Stimulated activated CD4-positive, alpha-beta T cell treated with anti-CD3 and anti-CD28 coated beads, TNF-alpha, amount 100 ng/mL, for 4 hours (primary cell): ENCODE measurements at places on chromosomes 5 and 9.

- DNase-seq = no peak
These were observed 83.9 kb downstream of the SPOCK1 start for GRCh38 chr5:137415231-137415681.

- DNase-seq = no peak
These were observed 17.4 kb downstream of the ABITRAM start for GRCh38 chr9:108951578-108951977.

GRCh38 chr5:80736730-80737129 is 81.9 kb upstream of the DHFR start:
- no peak for DNase-seq

- DNase-seq = no peak
These were observed 299.4 kb downstream of the ZSWIM6 start for GRCh38 chr5:61631438-61631941.

- no peak for DNase-seq
These were observed 7.5 kb downstream of the DCTN4 start for GRCh38 chr5:150751096-150751891.

DNA sequence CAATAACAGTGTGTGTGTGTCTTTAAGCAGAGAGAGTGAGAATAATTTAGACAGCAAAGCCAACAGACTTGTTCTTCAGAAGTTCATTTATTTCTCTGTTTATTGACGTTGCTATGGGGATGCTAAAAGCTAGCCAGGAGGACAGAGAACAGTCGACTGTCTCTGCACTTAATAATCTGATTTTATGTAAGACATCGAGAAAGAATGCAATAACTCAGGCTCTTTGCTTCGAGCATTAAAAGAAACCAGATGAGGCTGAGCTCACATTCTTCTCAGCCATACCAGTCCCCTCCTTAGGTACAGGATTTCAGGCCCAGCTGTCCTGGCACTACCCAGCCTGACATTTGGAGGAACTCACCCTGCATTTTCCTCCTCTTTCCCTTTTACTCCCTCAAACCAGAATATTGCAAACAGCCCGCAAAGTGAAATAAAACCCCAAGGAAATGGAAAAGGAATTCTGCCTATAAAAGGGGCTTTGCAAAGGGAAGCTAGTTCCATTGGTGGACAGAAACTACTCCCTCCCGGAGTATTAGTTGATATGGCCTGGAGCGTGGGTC is 44.5 kb upstream of the DPYSL3 start:
- DNase-seq = no peak

DNA sequence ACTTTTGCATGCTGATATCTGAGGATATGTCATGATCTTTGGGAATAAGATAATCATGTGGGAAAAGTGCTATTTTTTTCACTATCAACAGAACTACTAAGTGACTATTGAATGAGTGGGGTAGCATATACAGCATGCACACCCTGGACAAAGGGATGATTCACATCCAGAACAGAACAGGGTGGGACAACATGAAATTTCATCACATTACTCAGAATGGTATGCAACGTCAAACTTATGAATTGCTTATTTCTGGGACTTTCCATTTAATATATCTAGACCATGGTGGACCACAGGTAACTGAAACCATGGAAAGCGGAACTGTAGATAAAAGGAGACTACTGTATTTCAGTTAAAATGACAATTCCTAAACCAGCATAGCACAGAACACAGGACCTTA is 370.0 kb downstream of the HINT1 start:
- no peak for DNase-seq

- no peak for DNase-seq
These were observed 435.6 kb downstream of the EFNA5 start for GRCh38 chr5:107235167-107235566.

DNA sequence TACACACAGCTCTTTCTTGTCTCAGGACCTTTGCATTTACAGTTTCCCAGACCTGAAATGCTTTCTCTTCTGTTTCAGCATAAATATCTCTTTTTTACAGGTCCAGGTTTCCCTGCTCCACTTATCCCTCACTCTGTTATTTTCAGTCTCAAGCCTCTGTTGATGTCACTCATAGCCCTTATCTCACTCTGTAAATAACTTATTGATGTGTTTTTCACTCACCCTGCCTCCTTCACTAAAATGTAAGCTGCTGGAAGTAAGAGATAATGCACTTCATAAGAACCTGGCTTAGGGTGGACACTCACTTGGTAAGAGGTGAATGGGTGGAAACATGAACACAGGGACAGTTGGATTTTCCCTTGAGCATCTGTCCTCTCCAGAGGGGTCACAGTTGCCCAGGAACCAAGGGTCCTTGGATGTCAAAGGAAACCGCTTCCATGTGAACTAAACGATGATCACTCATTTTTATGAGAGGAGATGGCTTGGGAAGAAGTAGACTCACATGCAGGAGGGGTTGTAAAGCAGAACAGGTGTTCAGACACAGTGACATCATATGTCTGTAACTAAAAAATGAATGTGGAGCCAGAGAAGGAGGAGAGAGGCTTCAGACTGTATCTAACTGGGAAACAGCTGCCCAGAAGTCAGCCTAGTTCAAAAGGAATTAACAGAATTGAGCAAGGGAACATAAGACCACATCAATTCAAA is 5.5 kb upstream of the HTR4 start:
- DNase-seq = no peak

- DNase-seq = no peak
These were observed 13.6 kb upstream of the AFAP1L1 start for GRCh38 chr5:149257889-149258705.

GRCh38 chr9:16398691-16399090 is 471.8 kb downstream of the BNC2 start:
- no peak for DNase-seq

DNA sequence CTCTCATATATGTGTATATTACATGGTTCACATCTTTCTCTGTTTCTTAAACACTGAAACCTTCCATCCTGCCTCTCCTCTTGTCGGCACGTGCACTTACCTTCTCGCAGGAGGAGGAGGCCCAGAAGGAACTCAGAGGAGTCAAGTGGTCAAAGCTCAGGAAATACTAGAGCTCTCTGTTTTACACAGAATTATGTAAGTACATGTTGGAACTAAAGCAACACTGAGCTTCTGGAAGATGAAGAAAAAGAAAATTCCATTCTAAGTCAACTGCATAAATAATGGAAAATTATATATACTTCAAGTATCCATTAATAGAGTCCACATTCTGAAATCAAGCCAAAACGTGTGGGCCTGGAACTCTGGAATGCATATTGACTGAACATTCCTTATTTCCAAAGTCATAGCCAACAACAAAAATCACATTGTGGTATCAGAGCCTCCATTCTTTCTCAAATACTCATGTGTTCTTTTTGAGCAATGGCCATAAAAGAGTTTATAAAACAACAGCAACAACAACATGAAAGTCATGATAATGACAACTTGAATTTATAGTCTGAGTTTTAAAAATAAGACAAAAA is 121.5 kb upstream of the RAI14 start:
- DNase-seq = no peak

- DNase-seq = no peak
These were observed 70.5 kb upstream of the RAI14 start for GRCh38 chr5:34585601-34586104.

DNA sequence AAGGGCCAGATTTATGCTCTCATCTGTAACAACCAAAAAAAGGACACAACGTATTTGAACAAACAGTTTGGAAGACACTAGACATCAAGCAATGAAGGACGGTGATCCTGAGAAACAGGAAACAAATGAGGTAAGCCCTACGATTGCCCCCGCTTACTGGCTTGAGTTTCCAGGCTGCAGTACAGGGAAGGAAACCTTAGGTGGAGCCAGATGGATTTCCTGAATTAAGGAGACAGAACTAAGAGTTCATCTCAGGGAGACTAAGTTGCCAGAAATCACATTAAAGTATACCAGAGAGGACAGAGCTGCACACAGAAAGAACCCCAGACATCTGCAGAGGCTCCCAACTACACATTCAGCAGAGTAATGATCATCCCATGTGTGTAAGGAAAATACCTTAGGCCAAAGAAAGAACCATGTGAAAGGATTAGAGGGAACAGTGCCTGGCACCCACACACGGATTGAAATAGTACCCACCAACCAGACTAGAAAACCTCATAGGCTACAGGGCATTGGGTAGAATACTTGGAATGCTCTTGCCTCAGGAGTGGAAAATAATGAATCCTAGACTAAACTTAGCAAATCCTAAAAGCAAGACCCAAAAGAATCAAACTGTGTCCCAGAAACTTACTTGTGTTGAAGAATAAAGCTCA is 99.3 kb upstream of the NIPBL start:
- DNase-seq = no peak

DNA sequence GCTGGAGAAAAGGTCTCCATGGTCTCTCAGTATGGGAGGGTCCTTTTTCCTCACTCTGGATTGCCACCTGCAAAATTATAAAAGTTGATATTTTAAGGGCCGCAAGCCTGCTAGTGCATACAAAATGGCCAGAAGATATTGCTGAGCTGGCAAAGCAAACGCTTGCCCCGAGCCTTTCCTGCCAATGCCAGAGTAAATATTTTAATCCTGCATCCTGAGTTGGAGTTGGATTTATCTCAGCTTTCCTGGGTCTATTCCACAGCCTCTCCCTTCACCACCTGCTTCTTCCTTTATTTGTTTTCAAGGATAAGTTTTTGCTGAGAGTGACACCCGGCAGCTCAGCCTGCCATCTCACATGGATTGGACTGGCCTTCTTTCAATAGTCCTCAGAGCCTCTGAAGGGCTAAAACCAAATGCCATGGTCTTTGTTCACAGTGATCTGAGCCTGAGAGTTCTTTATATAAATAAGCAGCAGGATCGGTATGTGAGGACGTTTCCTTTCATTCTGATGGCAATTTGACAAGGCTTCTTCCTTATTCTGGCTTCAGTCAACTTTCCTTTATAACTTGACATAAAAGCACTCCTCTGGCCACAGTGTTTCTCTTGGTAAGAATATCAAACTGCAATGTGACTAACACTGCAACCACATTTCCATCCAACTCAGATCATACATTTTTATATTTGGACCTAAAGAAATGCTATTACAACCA is 170.1 kb downstream of the ADAMTS12 start:
- DNase-seq = no peak

DNA sequence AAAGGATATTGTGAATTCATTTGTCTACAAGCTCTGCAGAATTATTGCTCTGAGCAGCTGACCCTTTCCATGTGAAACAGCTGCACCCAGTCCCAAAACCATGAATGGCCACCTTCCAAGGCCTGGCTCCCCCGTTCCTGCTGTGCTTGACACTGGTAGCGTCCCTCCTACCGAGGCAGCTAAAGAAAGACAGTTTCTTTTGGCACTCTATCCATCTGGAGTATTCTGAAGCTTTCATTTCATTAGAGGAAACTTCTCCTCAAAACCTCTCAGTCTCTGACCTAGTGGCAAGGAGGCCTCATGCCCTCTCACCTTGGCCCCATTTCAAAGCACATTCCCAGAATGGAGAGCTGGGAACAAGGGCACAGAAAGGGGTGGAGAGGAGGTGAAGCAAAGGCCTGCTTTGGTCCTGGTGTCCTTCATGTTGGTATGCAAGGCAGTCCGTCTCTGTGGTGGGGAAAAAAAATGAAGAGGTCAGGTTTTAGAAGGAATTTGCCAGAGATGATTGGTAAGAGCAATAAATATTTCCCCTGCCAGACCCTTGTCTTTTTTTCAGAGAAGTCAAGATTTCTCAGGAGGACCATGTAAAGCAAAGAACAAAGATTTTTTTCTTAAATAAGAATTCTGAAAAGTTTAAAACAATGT is 232.0 kb downstream of the RFK start:
- no peak for DNase-seq

DNA sequence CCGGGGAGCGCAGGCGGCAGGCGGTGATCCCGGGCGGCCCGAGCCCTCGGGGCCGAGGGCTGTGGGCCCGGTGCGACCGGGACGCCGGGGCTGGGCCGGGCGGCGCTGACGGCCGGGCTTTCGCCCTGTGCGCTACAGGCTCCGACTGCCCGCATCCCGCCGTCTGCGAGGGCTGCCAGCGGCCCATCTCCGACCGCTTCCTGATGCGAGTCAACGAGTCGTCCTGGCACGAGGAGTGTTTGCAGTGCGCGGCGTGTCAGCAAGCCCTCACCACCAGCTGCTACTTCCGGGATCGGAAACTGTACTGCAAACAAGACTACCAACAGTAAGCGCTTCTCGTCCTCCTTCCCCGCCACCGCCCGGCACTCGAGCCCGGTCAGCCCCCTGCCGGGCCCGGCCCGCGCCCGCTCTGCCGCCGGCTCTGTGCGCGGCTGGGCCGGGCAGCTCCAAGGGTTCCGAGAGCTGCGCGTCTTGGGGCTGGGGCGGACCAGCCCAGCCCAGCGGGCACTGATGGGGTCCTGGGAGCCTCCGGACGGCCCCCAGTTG is 1.6 kb downstream of the LMX1B start:
- no peak for DNase-seq

- no peak for DNase-seq
These were observed 490.2 kb upstream of the DAP start for GRCh38 chr5:11251247-11251646.

- no peak for DNase-seq
These were observed 118.2 kb upstream of the HMHB1 start for GRCh38 chr5:143693651-143694252.

- no peak for DNase-seq
These were observed 181.1 kb downstream of the PTTG1 start for GRCh38 chr5:160602744-160603143.

GRCh38 chr5:132251220-132251725 is 6.2 kb upstream of the PDLIM4 start:
- no peak for DNase-seq

DNA sequence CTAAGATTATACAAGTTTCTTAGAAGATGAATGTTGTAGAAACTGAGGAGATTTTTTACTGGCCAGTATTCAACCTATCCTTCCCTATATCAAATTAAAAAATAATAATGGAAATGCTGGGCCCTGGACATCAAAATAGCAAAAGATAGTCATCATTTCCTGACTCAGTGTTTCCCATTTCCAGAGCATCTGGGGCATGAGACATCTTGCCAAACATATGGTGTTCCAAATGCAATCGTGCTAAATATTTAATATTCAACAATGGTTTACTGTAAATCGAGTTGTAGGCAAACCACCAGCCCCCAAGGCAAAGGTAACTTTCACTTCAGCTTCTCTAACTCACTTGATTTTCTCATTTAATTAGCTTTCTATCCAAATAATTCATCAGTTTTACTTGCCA is 152.9 kb downstream of the FRMD3 start:
- no peak for DNase-seq

GRCh38 chr9:135530146-135530545 is 8.9 kb downstream of the LCN1 start:
- no peak for DNase-seq

- DNase-seq = no peak
These were observed 10.8 kb upstream of the STOM start for GRCh38 chr9:121380846-121381245.

- DNase-seq = no peak
These were observed 96.5 kb downstream of the XRCC4 start for GRCh38 chr5:83173826-83174225.

- no peak for DNase-seq
These were observed 80.8 kb downstream of the NTRK2 start for GRCh38 chr9:84750152-84750865.

GRCh38 chr5:131304414-131304813 is 40.6 kb downstream of the CDC42SE2 start:
- no peak for DNase-seq

- no peak for DNase-seq
These were observed 14.3 kb upstream of the FREM1 start for GRCh38 chr9:14924230-14925219.
